ENCODE measurements at places on chromosomes 6 and 20. TPM values are rescaled to one million over a fixed set of nuclear protein-coding genes. Genes with fewer than 3 reads are reported as not detected.

DEFB115 gene
- not detected for total RNA-seq

DUSP22 gene
- total RNA-seq: 23.7 TPM

DNA sequence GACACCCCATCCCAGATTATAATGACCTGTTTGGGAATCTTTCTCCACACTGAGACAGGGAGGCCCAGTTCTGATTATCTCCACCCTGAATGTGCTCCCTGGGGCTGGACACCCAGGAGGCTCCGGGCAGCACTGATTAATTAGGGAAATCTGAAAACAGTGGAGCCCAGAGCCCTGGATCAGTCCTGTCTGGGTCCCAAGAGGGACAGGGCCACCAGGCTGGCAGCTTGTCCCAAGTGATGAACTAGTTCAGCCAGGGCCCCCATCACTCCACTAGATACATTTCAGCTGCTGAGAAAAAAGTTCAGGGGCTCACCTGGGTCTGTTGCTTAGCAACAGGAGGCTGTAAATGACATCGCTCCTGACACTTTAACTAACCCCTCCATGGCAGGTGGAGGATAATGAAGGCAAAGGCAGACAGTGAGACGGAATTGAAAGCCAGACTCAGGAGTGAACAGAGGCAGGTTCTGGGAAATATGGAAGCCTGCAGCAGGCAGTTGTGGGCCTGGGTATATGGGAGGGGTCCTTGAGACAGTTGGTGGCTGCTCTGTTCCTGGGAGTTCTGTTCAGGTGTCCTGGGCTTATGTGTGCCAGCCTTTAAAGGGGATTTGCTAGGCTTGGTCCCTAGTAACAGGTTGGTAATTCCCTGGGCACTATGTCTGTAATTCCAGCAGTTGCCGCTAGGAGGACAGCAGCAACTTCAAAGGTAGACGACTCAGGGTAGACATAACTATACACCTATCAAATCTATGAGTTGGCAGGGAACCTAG, 78.3 kb upstream of the CTNNBL1 start:
- DNase-seq: no peak

DNA sequence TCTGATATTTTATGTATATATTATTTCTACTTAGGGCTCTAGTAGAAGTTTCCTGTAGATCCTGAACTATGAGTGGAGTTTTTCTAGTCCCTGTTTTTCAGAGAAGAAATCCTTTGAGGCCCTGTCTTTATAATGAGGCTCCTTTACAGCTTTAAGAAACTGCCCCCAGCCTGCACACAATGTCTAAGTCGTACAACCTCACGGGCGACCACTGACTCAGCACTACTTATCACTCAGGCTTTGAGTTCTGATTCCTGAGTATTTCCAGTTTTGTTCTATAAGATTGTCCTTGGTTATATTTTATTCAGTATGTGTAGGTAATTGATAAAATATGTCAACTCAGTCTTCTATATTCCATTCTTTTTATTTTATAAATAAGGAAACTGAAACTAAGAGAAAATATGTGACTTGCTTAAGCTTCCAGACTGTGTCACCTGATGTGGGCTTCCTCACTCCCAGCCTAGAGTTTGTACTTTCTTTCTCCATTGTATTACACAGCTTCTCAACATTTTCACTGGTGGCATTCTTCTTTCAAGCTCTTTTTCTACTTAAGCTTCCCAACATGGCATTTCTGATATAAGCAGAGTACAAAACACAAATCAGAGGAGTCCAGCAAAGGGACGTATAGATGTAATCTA, 167.0 kb downstream of the TBX18 start:
- DNase-seq: no peak

DNA sequence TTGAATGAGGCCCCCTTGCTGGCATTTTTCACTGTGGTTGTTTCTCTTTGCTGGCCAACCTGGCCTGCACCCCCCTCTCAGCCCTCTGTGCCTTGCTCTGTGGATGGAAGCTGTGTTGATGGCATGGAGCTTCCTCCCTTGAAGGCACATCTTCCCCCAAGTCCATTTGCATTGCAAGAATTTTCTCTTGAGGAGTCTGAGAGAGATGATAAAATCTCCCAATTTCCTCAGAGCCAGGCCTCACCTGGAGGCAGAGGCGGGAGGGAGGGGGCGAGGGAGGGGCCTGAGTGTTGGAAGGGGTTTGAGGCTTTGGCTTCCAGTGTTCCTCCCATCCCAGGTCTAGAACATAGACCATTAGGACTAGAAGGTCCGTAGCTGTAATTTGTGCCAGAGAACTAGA, 175.1 kb downstream of the SCP2D1 start:
- no peak for DNase-seq

DNA sequence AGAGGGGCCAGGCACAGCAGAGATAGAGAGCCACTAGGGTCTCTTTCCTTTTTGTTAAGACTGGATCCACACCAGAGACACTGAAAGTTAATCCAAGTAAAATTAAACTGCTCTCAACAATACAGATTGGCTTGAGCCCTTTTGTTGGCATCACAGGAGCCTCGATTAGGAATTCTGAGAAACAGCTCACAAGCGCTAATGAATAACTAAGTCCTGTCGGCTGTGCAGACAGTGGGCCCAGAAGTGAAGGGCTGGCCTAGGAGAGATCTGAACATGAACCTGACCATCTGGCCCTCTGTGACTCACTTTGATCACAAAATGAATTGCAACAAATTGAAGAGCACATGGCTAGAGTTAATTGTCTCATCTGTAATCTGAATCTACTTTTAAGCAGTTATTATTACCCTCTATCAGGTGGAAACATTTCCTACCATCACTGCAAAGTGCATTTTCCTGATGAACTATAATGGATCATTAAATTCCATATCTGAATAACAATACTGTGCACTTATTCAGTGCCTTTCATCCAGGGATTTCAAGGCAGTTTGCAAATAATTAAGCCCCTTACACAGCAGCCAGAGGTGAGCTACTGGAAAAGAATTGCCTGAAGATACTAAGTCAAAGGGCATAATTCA, 3.2 kb downstream of the BACH2 start:
- DNase-seq: no peak

DNA sequence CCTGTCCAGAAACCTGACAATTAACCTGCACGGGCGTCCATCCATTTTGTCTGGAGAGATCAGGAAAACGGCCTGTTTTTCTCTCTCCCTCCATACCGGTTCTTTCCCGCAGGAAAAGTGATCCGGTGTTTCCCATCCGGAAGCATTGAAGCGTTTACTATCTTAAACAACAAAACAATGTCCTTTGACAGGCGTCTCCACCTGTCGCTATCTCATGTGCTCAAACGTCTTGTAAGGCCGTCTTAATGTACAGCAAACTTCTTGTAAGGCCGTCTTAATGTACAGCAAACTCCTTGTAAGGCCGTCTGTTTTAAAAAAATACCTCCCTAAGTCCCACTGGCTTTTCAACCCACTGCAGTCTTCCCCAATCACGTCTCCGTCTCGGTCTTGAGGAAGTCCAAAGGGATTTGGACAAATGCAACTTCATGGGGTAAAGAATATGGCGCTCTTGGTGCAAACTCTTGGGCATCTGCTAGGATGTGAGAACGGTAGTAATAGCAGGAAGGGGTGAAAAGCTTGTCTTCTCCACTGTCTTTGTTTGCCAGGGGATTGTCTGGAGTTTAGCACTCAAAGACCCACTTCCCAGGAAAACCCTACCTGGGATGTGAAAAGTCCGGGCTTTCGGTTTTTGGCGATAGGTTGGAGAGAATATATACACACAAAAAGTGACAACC, 29.9 kb upstream of the TRIM27 start:
- no peak for DNase-seq

All from occipital lobe (tissue), 3 donors.